Heart right ventricle (tissue), 16 donors: ENCODE measurements at places on chromosomes 3 and 15.

- no peak overlapping the region for H3K27ac ChIP-seq
- no peak for DNase-seq
- H3K36me3 ChIP-seq: no peaks in the 10 kb centered on the region
- no peak overlapping the region for H3K4me3 ChIP-seq
- peaks cover 23% of the 10 kb centered on the region for H3K4me1 ChIP-seq
These were observed 3.9 kb upstream of the DNASE1L3 start for GRCh38 chr3:58214484-58215316.

DNA sequence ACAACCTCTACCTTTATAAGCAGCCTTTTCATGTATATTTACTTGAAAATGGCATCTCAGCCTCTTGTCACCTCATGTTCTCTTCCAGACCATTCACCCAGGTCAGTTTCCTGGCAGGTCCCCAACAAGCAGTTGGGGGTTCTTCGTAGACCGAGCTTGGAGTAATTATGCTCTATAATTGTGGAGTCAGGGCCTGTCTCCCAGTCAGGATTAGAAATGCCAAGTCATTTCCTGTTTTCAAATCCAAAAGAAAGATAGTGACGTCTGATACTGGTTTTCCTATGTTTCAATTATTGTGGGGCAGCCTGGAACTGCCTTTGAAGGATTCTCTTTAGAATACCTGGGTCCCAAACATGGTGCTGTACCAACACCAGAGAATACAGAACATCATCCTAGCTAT lies 430.6 kb downstream of the MECOM start:
- H3K36me3 ChIP-seq: no peaks in the 10 kb centered on the region
- H3K27me3 ChIP-seq: no peaks in the 10 kb centered on the region
- H3K4me3 ChIP-seq: no peak overlapping the region
- H3K4me1 ChIP-seq: peaks cover 11% of the 10 kb centered on the region

DNA sequence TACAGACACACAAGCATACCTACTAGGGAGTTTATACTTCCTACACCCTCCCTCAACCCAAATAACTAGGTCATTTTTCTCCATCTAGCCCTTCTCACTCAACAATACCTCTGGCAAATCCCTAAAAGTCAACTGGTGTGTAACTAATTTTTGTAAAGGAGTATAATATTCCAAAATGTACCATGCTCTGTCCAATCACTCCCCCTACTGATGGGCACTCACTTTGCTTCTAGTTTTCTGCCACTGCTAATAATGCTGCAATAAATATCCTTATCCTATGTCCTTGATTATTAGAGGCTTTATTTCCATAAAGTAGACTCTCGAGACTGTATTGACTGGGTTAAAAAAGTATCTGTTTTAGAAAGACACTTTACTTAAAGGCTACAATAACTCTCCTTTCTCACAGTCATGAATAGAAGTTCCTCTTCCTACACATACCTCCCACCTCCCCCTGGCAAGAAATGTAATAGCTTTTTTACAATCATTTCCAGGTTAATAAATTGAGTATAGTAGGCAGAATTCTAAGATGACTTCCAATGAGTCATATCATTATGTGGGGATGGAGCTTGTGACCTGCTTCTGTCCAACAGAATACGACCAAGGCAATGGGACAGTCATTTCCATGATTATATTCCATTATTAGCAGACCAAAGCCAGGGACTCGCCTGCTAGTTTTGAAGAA lies 30.0 kb downstream of the SHQ1 start:
- peaks cover 30% of the 10 kb centered on the region for H3K36me3 ChIP-seq
- H3K27ac ChIP-seq: no peak overlapping the region

DNA sequence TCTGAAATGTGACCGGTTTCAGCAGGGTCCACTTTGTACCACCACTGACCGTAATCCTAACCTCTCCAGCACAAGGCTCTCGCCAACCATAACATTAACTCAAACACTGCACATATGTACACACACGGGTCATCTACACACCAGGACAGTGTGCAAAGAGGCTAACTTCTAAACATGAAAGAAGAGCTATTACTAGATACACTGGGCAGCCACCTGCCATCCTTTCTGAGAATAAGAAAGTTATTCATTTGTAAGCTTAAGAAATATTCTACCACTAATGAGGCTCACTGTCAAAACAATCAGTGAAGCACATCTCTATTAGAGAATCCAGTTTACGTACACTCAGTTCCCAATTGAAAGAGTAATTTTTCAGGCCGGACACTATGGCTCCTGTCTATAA lies 59.1 kb upstream of the PARL start:
- no peaks in the 10 kb centered on the region for H3K27me3 ChIP-seq
- no peak overlapping the region for H3K27ac ChIP-seq
- no peaks in the 10 kb centered on the region for H3K36me3 ChIP-seq
- no peak for DNase-seq
- peaks cover 6% of the 10 kb centered on the region for H3K4me1 ChIP-seq
